Kidney (tissue), 22 donors: ENCODE measurements at places on chromosomes 2 and 18. TPM values are rescaled to one million over a fixed set of nuclear protein-coding genes. Genes with fewer than 3 reads are reported as not detected.

GRCh38 chr2:169041594-169041993 is 10.5 kb upstream of the ABCB11 start:
- no peak for DNase-seq

GRCh38 chr2:148939271-148939670 is 64.2 kb downstream of the KIF5C start:
- DNase-seq, result no peak

GRCh38 chr2:195945056-195945455 is 123.6 kb downstream of the DNAH7 start:
- DNase-seq, result no peak

The CRYGC gene
- total RNA-seq, result not detected

DNA sequence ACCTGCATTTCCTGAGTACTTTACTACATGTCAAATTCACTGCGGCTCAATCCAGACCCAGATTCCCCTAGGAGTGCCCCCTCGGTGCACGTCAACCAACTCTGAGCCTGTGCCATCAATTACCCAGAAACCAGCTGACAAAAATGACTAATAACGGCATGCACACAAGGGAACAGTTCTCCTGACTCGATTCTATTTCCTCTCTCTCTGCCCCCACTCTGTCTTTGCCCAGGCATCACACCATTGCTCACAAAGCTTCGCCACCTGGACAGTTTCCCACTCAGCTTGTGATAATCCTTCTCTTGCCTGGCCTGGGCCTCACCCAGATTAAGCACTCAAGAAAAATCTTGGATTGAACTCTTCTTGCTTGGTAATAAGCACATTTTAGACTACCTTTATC is 115.3 kb upstream of the NDUFV2 start:
- no peak for DNase-seq

GRCh38 chr2:55302241-55302640 is 33.2 kb upstream of the MTIF2 start:
- DNase-seq, result no peak

GRCh38 chr2:200242570-200242969 is 63.9 kb upstream of the SPATS2L start:
- DNase-seq, result no peak

The CRYGD gene
- total RNA-seq, result not detected

DNA sequence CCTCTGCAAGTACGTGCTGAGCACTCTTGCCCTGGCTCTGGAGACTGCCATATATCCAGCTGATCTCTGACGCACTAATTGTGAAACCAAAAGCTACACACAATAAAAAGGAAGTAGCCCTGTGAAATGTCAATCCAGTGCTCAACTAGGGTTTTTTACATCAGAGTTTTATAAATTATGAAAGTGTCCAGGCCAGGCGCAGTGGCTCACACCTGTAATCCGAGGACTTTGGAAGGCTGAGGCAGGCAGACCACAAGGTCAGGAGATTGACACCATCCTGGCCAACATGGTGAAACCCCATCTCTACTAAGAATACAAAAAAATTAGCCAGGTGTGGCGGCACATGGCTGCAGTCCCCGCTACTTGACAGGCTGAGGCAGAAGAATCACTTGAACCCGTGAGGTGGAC is 24.5 kb upstream of the PEX13 start:
- no peak for DNase-seq

DNA sequence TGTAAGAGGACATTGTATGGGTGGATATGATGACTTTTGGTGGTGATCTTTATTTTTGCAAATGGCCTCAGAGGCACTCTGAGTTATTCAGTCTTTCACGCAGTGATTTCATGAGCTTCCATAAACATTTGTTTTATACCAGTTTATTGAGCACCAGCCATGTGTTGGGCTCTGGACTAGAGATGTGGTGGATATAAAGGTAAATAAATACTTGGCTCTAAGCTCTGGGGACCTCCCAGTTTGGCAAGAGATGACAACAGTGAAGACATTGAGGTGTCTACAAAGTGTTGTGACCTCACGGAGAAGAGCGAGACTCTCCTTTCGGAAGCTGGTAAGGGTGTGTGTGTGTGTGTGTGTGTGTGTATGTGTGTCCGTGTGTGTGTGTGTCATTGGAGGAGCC is 146.4 kb downstream of the TANC1 start:
- DNase-seq, result no peak

The IL1A gene
- 0.13 TPM for total RNA-seq
